Activated naive CD8-positive, alpha-beta T cell treated with anti-CD3 and anti-CD28 coated beads, Interleukin-2, amount 10 ng/mL, durations not matched to agents 7 days and 5 days (primary cell): ENCODE measurements at places on chromosomes 13 and 19. TPM values are rescaled to one million over a fixed set of nuclear protein-coding genes. Genes with fewer than 3 reads are reported as not detected.

PSG1 gene
- not detected for total RNA-seq

ATP4A gene
- not detected for total RNA-seq

MADCAM1 gene
- 0.44 TPM for total RNA-seq

TMEM86B gene
- 19.4 TPM for total RNA-seq

PEAK3 gene
- 0.14 TPM for total RNA-seq

ZNF546 gene
- total RNA-seq: 9.3 TPM

HIPK4 gene
- total RNA-seq: not detected

CACNA1A gene
- total RNA-seq: 0.91 TPM

CEACAM8 gene
- total RNA-seq: not detected

GRCh38 chr19:4327252-4327876 is 11.3 kb downstream of the STAP2 start:
- H3K4me1 ChIP-seq: peaks cover 20% of the 10 kb centered on the region
- H3K36me3 ChIP-seq: peaks cover 4% of the 10 kb centered on the region

- no peak overlapping the region for H3K27ac ChIP-seq
- no peak for DNase-seq
- H3K4me1 ChIP-seq: peaks cover 4% of the 10 kb centered on the region
- H3K27me3 ChIP-seq: peaks cover 11% of the 10 kb centered on the region
Observed at GRCh38 chr13:45042539-45042938, 53.2 kb downstream of the GPALPP1 start.

GRCh38 chr19:55993492-55993891 is 6.9 kb downstream of the NLRP5 start:
- no peak overlapping the region for H3K4me3 ChIP-seq
- no peak for DNase-seq
- no peaks in the 10 kb centered on the region for H3K27me3 ChIP-seq
- H3K36me3 ChIP-seq: no peaks in the 10 kb centered on the region

GRCh38 chr13:75825594-75825993 is 189.5 kb downstream of the LMO7 start:
- H3K4me3 ChIP-seq: no peak overlapping the region
- H3K36me3 ChIP-seq: peaks cover 16% of the 10 kb centered on the region
- DNase-seq: no peak
- no peaks in the 10 kb centered on the region for H3K27me3 ChIP-seq
- H3K27ac ChIP-seq: no peak overlapping the region

DNA sequence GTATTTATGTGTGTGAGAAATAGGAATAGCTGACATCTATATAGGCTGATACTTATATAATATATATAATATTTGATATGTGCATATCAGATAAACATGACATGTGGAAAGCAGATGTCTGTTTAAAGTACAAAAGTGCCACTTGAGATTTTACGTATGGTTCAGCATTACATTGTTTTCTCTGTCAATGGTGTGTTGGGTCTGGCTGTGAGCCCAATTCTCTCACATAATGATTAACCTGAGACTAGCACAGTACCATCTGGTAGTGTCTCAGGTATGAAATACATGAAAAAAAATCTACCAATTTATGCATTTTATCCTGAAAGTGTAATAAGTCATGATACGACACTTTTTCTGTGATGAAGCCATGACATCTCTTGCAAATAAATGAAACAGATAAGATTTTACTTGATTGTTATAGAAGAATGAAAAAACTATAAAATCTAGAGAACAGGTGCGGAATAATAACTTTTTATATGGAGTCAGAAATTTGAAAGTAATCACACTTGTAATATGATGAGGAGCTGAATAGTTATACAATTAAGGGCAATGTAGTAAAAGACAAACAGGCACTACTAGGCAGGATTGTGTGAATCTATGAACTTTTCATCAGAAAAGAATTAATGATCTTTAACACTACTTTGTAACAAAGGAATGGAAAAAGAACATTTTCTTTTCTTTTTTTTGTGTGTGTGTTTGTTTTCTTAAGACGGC is 1405.0 kb downstream of the OLFM4 start:
- DNase-seq: no peak
- H3K4me3 ChIP-seq: no peak overlapping the region
- no peak overlapping the region for H3K27ac ChIP-seq

DNA sequence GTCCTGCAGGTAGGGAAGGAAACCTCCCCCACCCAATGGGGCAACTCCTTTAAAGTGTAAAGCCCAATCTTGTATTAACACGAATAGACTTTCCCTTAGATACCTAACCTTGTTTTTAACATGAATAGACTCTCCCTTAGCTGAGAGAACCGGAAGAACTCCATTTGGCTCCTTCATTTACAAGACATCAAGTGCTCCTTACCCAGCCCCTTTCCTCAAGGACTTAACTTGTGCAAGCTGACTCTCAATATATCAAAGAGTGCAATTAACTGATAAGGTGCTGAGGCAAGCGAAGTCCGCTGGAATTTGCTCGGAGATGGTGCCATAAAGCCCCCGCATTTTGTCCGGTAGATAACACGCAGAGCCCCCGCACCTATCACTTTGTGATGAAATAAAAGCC is 9.9 kb upstream of the ZNF90 start:
- H3K4me3 ChIP-seq: no peak overlapping the region
- peaks cover 4% of the 10 kb centered on the region for H3K27me3 ChIP-seq
- H3K36me3 ChIP-seq: peaks cover 6% of the 10 kb centered on the region

GRCh38 chr13:80047406-80047805 is 293.5 kb downstream of the SPRY2 start:
- H3K27ac ChIP-seq: no peak overlapping the region
- peaks cover 8% of the 10 kb centered on the region for H3K4me1 ChIP-seq
- H3K36me3 ChIP-seq: no peaks in the 10 kb centered on the region
- no peak for DNase-seq
- H3K4me3 ChIP-seq: no peak overlapping the region
- H3K27me3 ChIP-seq: peaks cover 9% of the 10 kb centered on the region

- no peaks in the 10 kb centered on the region for H3K4me1 ChIP-seq
- peaks cover 36% of the 10 kb centered on the region for H3K27me3 ChIP-seq
- no peak overlapping the region for H3K4me3 ChIP-seq
- H3K36me3 ChIP-seq: no peaks in the 10 kb centered on the region
- DNase-seq: no peak
Observed at GRCh38 chr13:95003019-95003813, 290.9 kb upstream of the SOX21 start.

- no peaks in the 10 kb centered on the region for H3K27me3 ChIP-seq
- H3K36me3 ChIP-seq: peaks cover 10% of the 10 kb centered on the region
- no peak overlapping the region for H3K27ac ChIP-seq
- H3K4me3 ChIP-seq: no peak overlapping the region
Observed at GRCh38 chr19:23101241-23101640, 15.6 kb upstream of the ZNF730 start.

- H3K4me3 ChIP-seq: peak overlapping the region; percentile 92
- no peak for DNase-seq
- peaks cover 34% of the 10 kb centered on the region for H3K4me1 ChIP-seq
- peaks cover 13% of the 10 kb centered on the region for H3K36me3 ChIP-seq
Observed at GRCh38 chr19:35902870-35903475, 644 bp downstream of the HCST start.

DNA sequence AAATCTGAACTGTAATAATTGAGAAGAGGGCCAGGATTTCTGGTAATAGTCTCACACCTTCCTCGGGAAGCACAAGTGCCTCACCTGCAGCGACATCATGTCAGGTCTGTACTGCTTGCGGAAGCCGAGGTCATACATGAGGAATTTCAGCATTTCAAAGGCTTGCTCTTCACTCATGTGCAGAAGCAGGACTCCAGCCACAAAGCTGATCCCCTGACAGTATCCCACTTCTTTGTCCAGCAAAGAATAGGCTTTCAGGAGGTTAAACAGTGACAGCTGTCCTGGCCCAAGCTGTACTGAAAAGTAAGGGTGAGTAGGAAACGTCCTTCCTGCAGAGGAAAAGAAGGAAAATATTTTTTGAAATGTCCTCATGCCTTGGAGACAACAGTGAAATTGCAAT is 182.7 kb downstream of the TBC1D4 start:
- H3K36me3 ChIP-seq: peaks cover 32% of the 10 kb centered on the region
- peaks cover 13% of the 10 kb centered on the region for H3K4me1 ChIP-seq
- DNase-seq: no peak
- no peak overlapping the region for H3K27ac ChIP-seq
- H3K27me3 ChIP-seq: no peaks in the 10 kb centered on the region

- peak overlapping the region; percentile 77 for H3K27ac ChIP-seq
- DNase-seq: no peak
- no peak overlapping the region for H3K4me3 ChIP-seq
Observed at GRCh38 chr13:21884299-21884909, 213.5 kb downstream of the FGF9 start.

DNA sequence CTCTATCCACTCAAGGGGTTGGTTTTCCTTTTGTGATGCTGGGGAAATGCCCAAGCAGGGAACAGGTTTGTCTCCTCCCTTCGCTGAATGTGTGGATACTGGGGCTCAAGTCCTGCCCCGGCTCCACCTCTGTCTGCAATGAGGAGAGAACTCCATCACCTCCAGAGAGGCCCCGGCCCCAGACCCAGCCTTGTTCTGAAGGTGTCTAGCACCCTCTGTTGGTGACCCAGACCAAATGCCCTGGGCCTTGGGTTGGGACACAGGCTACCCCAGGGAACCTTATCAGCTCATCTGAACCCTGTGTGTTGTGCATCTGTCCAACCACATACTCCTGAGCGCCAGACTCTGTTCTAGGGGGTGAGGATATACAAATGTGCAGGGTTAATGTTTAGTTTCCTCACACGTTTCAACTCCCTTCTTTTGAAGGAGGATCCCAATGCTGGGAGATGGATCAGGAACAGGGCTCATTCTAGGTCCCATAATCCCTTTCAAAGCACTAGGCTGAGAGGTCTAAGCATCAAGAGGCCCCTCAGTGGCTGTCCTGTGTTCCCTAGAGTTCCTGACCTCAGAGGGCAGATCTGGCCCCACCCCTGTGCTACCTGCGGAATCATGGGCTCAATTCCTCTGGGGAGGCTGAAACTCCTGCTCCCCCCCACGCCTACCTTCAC is 112.5 kb upstream of the SLC7A1 start:
- H3K27ac ChIP-seq: no peak overlapping the region
- H3K4me1 ChIP-seq: no peaks in the 10 kb centered on the region
- DNase-seq: peak; percentile 42
- no peaks in the 10 kb centered on the region for H3K36me3 ChIP-seq

GRCh38 chr13:95247852-95248251 is 53.4 kb downstream of the ABCC4 start:
- H3K36me3 ChIP-seq: peaks cover 8% of the 10 kb centered on the region
- H3K27me3 ChIP-seq: no peaks in the 10 kb centered on the region
- H3K27ac ChIP-seq: no peak overlapping the region
- DNase-seq: no peak
- peaks cover 4% of the 10 kb centered on the region for H3K4me1 ChIP-seq

DNA sequence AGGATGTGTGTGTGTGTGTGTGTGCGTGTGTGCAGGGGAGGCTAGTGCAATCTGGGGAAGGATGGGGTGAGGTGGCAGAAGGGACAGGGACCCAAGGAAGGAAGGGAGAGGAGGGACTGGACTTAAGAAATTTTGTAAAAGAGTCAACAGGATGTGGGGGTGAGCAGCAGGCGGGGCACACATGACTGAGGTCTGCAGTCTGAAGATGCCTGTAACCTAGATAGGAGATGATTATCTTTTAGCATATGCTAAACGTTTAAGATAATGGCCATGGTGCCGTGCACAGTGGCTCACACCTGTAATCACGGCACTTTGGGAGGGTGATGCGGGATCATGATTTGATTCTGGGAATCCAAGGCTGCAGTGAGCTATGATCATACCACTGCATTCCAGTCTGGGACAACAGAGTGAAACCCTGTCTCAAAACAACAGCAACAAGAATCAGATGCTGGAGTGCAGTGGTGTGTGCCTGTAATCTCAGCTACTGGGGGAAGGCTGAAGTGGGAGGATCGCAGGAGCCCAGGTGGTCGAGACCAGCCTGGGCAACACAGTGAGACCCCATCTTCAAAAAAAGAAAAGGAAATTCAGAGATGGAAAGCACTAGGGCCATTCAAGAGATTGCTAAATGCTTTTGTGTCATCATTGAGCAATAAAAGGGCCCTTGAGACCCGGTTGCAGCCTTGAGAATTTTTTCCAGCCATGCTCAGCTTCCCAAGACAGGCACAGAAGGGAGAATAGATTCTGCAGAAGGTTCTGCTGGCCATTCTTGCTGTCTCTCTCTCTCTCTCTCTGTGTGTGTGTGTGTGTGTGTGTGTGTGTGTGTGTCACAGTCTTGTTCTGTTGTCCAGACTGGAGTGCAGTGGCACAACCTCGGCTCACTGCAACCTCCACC is 3.8 kb upstream of the ZNF414 start:
- H3K4me3 ChIP-seq: peak overlapping the region; percentile 71
- H3K4me1 ChIP-seq: peaks cover 39% of the 10 kb centered on the region
- peak overlapping the region; percentile 96 for H3K27ac ChIP-seq
- H3K27me3 ChIP-seq: no peaks in the 10 kb centered on the region
- H3K36me3 ChIP-seq: peaks cover 12% of the 10 kb centered on the region

DNA sequence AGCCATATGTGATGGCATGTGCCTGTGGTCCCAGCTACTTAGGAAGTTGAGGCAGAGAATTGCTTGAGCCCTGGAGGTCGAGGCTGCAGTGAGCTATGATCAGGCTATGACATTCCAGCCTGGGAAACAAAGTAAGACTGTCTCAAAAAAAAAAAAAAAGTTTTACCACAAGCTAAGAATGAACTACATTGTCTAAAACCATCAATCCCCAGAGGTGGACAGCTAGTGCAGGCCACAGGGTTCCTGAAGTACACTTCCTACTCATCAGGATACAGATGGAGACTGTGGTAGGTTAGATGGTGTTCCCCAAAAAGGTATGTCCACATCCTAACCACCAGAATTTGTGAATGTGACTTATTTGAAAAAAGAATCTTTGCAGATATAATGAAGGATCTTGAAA is 63.5 kb upstream of the DOCK9 start:
- H3K27ac ChIP-seq: no peak overlapping the region
- H3K4me3 ChIP-seq: peak overlapping the region; percentile 37
- H3K27me3 ChIP-seq: no peaks in the 10 kb centered on the region
- H3K36me3 ChIP-seq: peaks cover 25% of the 10 kb centered on the region
- peaks cover 52% of the 10 kb centered on the region for H3K4me1 ChIP-seq

DNA sequence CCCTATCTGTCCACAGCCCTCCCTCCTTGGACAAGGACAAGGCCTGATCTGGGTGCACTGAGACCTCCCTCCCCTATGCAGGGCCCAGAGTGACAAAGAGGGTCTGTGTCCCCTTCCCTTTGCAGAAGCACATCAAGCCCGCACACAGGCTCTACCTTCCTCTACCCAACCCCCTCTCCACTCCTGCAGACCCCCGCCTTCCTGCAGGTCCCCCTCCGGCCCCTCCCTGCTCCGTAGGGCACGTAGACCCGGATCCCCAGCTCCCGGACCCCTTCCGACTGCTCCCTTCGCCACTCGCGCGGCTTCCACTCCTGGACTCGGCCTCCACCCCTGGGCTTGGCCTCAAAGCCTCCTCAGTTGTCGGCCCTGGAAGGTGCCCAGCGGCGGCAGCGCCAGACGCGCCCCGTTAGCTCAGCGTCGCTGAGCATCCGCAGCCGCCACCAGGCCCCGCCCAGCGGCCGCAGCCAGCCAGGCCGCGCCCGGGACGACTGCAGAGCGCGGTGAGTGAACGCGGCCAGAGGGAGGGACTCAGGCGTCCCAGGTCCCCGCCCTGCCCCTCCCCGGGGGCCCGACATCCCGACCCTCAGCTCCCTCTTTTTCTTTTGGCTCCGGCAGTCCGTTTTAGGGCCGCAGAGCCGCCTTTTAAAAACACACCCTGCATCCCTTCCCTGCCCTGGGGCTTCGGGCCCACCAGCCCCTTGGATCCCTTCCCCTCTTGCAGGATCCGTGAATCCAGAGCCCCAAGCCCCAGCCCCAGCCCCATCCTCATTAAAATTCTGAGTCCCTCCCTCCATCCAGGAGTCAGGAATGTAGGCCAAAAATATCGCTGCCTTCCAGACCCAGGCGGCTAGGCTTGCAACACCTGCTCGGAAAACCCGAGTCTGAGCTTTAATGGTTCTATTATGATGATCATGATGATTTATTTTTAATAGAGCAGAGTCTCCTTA is 1.5 kb upstream of the MYADM start:
- H3K27ac ChIP-seq: peak overlapping the region; percentile 94
- H3K27me3 ChIP-seq: peaks cover 2% of the 10 kb centered on the region
- DNase-seq: peak; percentile 85
- H3K4me3 ChIP-seq: peak overlapping the region; percentile 98
